ENCODE measurements at places on chromosomes 3 and 15.

- DNase-seq, result no peak
Observed at GRCh38 chr3:85796140-85796539, 837.4 kb downstream of the CADM2 start.

DNA sequence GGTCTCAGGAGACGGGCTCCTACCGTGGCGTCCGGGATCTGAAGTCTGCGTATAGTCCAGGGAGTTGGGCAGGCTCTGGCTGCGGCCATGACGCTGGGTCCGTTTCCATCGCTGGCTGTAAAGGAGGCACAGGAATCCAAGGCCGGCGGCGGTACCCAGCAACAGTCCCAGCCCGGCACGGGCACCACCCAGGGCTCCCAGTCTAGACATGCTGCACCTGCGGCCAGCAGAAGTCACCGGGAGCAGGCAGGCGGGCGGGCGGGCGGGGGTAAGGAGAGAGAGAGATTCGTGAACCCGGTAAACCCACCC, 526 bp downstream of the RMDN3 start:
- DNase-seq, result no peak

DNA sequence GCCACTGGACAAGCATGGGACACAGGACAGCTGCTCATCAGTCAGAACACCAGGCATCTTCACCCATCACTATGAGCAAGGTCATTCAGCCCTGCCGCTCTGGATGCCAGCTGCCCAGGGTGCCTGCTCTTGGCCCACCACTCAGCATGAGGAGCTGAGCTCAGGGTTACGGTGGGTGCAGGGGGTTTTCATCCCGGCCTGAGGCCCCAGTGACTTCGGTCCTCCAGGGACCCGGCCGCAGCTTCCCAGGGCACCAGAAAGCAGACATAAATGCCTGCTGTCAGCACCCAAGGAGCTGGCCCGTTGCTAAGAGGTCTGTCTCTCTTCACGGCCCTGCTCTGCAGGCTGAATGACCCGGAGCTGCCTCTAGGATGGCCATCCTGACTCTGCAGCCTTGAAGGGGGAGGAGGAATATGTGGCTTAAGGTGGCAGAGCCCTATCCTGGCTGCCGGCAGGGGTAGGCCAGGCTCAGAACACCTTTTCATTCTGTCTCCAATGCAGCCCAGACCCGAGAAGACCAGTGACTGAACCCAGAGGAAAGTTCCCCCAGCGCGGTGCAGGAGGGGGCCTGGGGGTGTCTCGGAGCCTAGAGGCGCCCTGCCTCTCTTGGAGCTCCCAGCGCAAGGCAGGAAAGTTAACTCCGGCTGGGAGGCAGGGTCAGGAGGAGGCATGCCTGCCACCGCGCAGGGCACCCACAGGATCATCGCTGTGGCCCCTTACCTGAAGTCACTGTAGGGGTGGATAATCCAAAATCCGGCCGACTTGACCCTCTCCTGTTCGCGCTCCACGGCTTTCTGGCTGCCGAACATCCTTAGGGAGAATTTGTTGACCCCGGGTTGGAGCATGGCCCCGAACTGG, 1.8 kb downstream of the HCN4 start:
- no peak for DNase-seq

- no peak for DNase-seq
Observed at GRCh38 chr3:194313560-194314387, 37.4 kb downstream of the CPN2 start.

- no peak for DNase-seq
Observed at GRCh38 chr3:4356546-4357410, 53.6 kb downstream of the SETMAR start.

DNA sequence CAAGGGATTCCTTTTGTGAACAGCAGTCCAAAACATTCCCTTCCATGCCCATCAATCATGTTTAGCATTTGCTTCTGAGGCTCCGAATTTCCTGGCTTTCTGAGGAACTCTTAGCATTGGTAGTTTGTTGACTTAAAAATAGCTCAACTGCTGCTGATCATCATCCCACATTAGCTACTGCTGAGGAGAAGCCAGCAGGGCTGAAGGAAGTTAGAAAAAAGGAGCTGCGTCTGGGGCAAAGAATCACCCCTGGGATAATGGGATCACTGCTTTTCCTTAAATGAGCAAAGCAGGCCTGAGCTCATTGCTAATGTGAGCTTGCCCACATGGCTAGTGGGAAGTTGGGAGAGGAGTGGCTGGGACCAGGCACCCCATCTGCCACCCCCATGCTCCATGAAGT, 39.8 kb downstream of the CYP19A1 start:
- DNase-seq, result no peak

DNA sequence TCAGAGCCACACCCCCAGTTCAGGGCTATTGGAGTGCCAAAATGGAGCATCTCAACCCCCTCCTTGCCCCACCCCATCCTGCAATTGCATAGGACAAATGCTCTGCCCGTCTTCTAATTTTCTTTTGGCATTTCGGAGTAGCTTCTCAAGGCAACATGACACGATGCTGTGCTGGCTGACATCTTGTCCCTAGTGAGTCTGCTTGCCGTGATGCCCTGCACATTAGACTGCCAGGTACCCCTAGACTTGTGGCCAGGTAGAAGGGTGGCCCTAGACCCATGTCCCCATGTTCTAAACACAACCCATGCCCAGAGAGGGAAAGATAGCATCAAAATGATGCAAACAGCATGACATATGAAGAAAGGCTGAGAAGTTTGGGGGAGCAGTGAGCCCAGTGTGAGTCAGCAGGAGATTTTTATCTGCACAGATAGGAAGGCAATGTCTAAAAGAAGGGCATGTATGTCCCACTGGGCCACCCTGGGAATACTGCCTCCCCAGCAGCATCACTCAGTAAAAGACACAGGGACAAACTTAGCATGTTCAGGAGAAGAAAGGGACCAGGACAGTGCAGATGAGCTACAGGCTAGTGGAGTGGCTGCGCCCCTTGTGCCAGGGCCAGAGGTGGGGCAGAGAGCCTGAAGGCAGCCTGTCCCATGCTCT, 36.8 kb downstream of the CA12 start:
- DNase-seq, result no peak

DNA sequence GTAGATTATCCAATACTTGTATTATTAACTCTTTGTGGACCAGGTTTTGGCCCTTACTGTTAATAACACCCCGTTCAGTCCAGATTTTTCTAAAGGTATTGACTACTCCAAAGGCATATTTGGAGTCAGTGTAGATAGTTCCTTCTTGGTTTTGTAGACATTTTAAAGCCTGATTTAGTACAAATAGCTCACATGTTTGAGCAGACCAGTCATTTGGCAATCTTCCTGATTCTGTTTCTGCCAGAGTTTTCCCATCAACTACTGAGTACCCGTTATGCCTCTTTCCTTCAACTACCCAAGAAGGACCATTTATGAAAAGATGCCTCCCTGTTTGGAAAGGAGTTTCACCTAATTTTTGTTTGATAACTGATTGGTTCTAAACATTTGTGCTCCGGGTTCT, 82.0 kb downstream of the CHCHD4 start:
- DNase-seq, result no peak

- no peak for DNase-seq
Observed at GRCh38 chr3:41216993-41217392, 17.7 kb downstream of the CTNNB1 start.

DNA sequence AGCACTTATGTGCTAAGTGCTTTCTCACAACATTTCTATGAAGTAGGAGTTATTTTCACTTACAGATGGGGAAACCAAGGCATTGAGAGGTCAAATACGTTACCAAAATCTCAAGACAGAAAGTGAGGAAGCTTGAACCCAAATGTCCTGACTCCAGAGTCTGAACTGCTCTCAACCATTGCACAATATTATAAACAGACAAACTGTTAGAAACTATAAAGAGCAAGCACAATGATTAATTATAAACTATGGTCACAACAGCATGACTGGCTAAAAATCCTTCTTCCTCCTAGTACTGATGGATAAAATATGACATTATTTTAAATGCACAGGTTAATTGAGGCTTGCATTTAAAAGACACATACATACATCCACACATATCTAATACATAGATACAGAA, 77.9 kb upstream of the ASB14 start:
- no peak for DNase-seq

- no peak for DNase-seq
Observed at GRCh38 chr15:52378746-52379394, 83.3 kb upstream of the MYO5C start.

- DNase-seq, result no peak
Observed at GRCh38 chr3:71208211-71209095, 375.1 kb downstream of the FOXP1 start.

GRCh38 chr15:36814708-36815107, 235.3 kb downstream of the CDIN1 start:
- no peak for DNase-seq

DNA sequence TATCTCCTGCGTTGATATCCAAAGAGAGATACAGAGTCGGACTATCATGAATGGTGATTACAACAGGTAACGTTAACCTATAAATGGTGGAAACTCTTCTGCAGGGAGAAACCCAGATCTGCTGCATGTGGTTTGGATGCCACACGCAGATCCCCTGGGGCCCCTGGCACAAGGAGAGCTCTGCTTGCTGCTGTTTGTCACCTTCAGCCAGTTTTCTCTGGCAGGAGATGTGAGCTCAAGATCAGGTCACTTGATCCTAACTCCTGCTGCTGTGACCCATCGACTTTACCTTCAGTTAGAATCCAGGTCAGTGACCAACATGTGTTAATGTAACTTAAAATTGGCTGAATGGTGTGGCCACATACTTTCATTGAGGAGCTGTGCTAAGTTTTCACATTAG, 23.8 kb upstream of the GPR171 start:
- no peak for DNase-seq

DNA sequence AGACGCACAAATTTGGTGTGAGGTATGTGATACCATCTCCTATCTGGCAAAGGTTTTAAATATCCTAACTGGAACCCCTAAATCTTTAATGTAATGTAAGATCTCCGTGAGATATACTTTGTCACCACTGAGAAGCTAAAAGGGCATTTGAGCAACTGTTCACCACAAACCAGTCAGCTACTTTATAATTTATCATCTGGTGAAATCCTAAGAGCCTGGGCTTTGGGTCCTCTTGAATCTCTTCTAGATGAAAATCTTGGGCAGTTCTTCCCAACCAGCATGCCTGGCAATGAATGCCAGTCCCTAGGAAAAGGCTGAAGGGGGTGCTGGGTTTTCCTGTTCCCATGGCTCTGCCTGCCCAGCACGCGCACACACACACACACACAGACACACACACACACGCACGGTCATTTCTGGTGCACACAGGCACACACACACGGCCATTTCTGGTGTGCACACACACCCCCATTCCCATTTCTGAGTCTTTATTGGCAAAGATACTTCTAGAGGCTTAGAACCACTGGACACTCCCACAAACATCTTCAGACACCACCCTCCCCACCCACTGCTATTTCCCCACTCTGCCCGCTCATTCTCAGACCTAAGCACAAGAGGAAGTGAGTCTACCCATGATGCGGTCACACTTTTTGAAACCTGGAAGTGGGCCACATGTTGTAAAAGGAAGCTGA, 72.6 kb downstream of the MYO1E start:
- DNase-seq, result peak; percentile 25

DNA sequence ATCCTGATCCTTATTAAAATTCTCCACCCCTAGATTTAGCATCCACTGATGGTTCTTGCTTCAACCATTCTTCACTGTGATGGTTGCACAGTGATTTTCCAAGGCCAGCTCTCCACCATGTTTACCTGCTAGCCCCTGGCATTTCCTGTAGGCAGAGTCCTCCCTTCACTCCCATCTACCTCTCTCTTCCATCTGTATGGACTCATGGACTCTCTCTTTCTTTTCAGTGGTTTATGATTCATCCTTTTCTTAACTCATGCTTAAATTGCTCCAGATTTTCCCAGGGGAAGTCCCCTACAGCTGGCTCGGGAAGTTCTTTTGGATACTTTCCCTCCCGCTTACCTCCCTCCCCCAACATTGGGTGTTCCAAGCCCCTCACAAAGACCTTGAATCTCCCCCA, 18.7 kb downstream of the TGM4 start:
- no peak for DNase-seq

Measured in stimulated activated CD4-positive, alpha-beta T cell treated with anti-CD3 and anti-CD28 coated beads, Interleukin-12 subunit alpha, Interleukin-12 subunit beta, amount 100 ng/mL, for 24 hours (primary cell).